Esophagus squamous epithelium (tissue), 5 donors: ENCODE measurements at places on chromosomes 4 and X.

DNA sequence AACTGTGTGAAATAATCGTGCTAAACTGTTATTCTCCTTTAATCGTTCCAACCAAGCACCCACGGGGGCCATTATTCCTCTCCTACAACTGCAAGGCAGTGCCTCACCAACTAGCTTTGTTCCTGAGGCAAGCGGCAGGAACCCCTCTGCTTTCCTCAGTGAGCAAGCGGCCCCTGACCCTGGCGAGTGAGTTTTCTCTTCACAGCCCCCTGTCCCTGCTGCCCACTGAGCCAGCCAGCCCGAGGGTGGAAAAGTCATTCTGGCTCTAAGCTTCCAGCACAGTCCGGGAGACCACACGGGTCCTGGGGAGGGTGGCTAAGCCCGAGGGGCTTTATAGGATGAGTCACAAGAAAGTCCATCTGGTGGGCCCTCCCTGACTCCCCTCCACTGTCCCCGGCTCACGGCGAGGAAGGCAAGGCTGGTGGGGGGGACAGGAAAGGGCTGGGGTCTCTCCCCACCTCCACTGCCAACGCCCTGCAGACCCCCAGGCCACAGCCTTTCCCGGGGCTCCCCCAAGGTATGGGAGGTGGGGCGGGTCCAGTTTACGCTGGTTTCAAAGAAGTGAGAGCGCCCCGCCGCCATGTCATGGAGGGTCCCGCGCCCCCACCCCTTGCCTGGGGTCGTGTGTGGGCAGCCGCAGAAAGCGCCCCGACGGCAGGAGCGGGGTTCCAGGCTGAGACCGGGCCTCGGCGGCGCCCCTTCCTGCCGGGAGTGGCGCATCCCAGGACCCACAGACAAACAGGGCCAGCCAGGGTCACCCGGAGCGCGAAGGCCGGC, 45.0 kb downstream of the CPLX1 start:
- no peak for DNase-seq

GRCh38 chr4:3871181-3871852, 105.1 kb downstream of the ADRA2C start:
- DNase-seq: no peak

GRCh38 chr4:91577864-91578263, 725.9 kb upstream of the GRID2 start:
- no peak for DNase-seq

GRCh38 chrX:149572743-149573142, 14.5 kb downstream of the MAGEA9B start:
- DNase-seq: no peak

DNA sequence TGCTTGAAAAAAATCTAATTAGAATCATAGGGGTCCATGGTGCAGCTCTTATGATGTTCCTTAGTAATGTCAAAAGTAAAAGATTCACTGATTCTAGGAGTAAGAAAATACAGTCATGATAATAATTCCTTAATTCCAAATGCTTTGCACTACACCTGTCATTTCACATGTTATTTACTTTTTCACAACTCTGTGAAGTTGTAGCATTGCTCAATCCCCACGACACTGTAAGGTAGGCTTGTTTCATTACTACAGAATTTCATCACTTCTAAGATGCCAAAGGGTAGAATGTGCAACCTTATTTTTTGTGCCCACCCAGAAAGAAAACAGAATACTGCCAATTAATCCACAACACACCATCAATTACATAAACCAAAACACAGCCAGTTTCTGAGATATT, 46.1 kb upstream of the LNX1 start:
- DNase-seq: no peak
